ENCODE measurements at places on chromosomes 13 and 19.

DNA sequence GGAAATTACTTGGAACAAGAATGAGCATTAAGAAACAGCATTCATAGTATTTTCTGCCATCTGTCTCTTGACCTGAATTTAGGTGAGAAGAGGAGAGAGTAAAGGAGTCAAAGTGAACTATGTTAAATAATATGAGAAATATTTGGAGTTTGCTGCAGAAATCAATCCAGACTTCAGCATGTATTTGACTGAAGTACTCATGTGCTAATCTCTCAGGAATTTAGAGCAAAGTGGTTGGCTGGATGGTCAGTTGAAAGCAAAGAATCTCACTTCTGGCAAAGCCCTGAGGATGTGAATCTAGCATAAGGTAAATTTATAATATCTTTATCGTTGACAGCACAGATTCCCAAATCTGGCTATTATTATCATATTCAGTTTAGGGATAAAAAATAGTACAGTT lies 394.3 kb downstream of the PCDH17 start:
- no peak for DNase-seq

- no peak for DNase-seq
Measured at GRCh38 chr19:6060600-6061375, 49.5 kb downstream of the RFX2 start.

GRCh38 chr13:62684359-62684758 lies 1268.7 kb upstream of the PCDH20 start:
- no peak for DNase-seq

DNA sequence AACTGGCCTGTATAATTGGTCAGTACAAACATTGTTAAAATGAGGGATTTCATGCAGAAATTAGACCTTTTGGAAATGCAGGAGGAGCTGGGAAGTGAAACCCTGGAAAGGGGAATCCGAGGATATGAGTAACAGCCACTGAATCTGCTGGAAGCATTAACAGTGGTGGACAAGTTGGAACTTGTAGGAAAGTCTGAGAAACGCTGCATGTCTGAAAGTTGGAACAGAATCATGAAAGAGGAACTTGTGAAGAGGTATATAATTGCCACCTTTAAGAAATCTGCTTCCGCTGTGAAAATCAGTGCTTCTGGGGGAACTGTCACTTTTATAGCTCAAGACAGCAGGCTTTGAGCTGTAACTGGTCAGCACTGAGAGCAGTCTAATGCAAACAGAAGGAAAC lies 716.5 kb upstream of the PRR20A start:
- DNase-seq = no peak

DNA sequence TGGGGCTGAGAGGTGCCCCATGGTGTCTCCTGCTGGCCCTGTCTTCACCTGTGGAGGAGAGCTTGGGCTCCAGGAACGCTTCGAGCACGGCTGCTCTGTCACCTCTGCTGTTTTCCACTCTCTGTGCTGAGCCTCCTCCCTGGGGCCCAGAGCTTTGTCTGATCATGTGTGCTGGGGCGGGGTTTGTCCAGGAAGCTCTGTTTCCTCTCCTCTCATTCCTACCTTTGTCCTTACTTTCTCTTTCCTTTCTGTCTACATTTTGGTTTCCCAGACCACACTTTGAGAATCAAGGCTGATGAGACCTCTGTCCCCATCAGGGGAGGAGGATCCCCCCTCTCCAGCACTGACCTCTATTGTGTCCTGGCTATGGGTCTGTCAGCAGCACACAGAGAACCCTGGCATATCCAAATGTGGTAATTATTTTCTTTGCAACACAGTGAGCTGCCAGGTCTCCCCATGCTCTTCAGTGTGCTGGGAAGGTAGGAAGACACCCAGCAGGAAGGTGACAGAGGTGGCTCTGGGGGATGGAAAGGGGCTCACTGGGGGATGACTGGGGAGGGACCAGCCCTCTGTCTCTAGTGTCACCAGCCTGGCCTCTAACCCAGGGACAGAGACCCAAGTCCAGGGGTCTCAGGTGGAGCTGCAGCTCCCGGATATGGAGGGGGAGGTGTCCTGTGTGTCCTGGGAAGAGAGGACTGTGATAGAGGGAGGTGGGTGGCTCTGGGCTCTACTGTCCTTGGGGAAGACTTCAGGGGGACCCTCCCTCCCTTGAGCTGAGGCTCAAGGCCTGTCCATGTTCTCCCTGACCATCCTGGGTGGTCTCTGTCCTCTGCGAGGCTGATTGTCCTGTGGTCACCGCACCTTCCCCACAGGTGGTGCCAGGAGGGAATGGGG lies at the start of gene CEACAM1:
CEACAM1 (minus strand) TSS at position 128 of the 894 bp plus-strand sequence; CDS start at position 21, 107 bp downstream.
- DNase-seq = no peak

DNA sequence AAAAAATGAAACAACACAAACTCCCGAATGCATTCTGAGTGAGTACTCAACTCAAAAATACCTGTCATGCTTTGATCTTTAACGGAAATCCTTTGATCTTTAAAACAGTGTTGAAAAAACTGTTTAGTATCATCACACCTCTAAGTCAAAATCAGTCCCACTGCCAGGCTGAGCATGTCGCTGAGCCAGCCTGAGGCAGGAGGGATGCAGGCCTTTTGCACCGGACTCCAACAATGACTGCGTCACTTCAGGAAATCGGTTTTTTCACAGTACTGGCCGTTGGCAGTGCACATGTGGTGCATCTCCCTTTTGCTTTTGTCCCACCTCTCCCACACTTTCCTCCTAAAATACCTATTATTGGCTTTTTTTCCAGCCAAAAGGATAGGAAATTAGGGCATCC lies 78.2 kb downstream of the SHISA2 start:
- no peak for DNase-seq

- DNase-seq = no peak
Measured at GRCh38 chr19:13866463-13867046, 10.4 kb upstream of the NANOS3 start.

GRCh38 chr13:32917504-32917903 lies 98.7 kb upstream of the KL start:
- no peak for DNase-seq

DNA sequence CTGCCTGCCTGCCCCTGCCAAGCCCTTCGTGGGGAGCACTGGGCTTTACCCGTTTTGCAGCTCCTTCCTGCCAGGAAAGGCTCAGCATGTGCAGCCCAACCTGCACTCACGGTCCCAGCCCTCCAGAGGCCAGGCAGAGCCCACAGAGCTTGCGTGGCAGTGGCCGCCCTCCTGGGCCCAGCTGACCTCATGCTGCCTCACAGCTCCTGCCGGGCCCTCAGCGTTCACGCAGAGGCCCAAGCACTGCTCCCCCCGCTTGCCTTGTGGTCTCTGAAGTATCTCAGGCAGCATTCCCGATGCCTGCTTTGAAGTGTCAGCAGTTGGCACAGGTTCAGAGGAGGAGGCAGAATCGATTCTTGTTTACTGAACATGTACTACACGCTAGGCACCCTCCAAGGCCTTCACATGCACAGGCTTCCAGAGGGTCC lies 32.5 kb downstream of the CAPN12 start:
- no peak for DNase-seq

GRCh38 chr13:24307211-24308067 lies 1.9 kb upstream of the C1QTNF9 start:
- no peak for DNase-seq

DNA sequence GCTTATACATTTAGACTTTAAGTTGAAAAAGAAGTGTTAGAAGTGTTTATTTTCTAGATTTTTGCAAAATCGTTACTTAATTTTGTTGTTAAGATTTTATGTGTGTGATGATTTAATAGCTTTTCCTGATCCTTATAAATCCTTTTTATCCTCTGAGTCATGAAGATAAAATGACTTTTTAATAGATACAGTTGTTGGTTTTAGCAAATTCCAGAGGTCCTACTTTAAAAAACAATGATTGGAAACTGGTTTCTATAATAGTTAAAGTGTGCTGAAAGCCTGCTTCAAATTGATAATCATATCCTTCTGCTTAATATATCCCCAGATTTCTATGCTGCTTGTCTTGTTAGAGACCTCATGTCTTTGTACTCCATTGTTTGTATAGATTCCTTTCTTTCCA lies 39.0 kb downstream of the RNASEH2B start:
- DNase-seq = no peak

GRCh38 chr19:14475251-14476073 lies at the start of gene PTGER1:
TSS of gene PTGER1 (minus strand) at chr19:14475354. CDS start at chr19:14474320, 1,034 bp downstream.
- DNase-seq = no peak

DNA sequence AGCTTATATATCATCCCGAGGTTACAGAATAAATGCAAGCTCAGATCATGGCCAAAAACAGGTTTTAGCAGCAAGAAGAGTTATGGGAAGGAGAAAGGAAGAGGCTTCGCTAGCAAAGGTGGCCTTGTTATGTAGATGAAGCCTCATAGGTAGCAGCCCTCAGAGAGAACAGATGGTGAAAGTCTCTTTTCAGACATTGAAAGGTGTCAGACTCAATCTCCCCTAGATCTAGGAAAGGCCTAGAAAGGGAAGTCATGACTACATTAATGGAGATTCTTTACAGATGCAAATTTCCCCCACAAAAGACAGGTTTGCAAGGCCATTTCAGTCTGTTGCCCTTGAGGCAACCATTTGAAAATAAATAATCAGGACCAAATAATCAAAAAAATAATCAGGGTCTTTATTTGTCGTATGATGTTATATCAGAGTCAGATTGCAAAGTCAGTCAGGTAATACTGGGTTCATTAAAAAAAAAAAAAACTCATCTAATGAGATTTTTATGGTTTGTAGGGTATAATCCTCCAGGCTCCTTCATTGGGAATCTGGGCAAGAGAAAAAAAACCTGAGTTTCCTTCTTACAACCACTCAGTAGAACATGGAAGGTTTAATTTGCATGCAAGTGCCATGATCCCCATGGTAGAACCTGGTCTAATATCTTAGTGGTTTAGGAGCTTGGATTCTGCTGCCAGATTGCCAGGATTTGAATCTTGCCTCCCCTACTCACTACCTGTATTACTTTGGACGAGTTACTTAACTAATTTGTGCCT lies 50.8 kb upstream of the HTR2A start:
- DNase-seq = no peak

DNA sequence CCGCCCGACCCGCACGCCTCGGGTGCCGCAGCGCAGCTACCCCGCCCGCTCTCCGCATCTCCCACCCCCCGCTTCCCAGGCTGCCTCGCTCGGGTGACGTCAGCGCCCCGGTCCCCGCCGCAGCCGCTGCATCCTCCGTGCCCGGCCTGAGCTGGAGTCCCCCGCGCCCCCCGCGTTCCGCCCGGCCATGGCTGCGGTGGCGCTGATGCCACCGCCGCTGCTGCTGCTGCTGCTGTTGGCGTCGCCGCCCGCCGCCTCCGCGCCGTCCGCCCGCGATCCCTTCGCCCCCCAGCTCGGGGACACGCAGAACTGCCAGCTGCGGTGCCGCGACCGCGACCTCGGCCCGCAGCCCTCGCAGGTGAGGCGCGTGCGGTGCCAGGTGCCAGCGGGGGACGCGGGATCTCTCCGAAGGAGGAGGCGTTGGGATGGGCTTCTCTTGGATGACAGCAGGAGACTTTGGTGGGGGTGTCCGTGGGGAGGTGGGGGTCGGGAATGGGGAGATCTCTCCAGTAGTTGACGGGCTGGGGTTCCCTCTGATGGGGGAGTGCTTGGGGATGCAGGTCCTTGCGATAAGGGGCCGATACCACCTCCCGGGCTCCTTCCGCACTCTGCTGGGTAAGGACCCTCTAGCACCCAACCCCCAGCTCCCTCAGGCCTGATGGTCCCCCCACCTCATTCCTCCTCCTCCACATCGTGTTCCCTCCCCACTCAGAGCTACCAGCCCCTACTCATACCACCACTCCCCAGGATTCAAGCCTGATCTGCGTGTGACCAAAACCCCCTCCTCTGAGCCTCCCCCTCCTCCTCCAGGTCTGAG lies at the start of gene TMEM59L:
TMEM59L (plus strand) TSS at position 99 of the 817 bp plus-strand sequence; CDS start at position 188, 89 bp downstream.
- no peak for DNase-seq

GRCh38 chr13:114136576-114136975 lies 4.2 kb upstream of the RASA3 start:
- no peak for DNase-seq

DNA sequence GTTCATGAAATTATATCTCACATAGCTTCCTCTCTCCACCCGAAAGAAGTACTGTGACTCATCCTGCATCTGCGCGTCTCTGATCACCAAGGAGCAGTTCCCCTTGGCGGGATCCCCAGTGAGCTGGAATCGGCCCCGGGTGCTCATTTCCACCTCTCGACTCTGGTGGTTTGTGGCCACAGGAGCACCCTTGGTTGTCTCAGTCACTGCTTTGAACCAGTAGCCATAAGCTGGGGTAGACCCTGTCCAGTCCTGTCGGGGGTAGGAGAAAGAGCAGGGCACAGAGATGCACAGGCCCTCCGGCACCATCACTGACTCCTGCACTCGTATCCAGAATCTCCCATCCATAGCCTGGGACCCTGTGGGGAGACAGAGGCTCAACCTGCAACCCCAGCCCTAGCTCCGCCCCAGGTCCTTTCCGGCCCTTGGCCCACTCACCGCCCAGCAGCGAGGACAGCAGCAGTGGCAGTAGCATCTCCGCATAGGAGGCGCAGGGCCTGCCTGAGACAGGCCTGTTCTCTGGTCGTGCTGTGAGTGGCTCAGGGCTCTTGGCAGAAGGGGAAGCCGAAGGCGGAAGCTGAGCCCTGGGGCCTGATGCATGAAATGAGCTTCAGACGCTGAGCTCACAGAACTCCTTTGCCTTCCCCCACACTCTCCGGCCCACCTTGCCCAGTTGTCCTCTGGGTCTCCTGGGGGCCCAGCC lies at the start of gene SIGLEC10:
SIGLEC10 (minus strand) TSS at position 536 of the 703 bp plus-strand sequence; CDS start at position 475, 61 bp downstream.
- DNase-seq = no peak

DNA sequence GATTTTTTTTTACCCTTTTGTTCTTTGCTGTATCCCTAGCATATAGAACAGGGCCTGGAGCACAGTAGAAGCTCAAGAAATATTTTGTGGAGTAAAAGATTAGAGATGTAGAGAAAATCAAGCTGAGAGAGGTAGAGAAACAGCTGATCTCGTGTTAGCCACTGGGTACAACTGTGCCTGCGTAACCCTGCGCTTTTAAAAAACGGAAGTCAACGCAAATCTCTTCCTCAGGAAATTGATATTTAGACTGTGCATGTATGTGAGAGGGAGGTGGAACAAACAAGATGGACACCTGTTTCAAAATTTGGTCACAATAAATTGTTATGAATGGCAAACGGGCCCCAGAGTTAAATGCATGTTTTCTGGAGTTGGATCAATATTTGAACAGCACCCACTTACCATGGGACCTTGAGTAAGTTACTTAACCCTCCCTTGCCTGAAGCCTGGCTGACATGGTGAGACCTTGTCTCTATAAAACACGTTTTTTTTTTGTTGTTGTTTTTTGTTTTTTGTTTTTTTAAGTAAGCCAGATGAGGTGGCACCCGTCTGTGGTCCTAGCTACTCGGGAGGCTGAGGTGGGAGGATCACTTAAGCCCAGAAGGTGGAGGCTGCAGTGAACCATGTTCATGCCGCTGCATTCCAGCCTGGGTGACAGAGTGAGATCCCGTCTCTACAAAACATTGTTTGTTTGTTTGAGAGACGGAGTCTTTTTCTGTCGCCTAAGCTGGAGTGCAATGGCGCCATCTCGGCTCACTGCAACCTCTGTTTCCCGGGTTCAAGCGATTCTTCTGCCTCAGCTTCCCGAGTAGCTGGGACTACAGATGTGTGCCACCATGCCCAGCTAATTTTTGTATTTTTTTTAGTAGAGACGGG lies 3.3 kb upstream of the EPOR start:
- no peak for DNase-seq

Data from cortex of kidney (tissue), 1 donor.